ENCODE measurements at places on chromosomes 4 and X. TPM values are rescaled to one million over a fixed set of nuclear protein-coding genes. Genes with fewer than 3 reads are reported as not detected.

The JCHAIN gene
- not detected for total RNA-seq

The GAGE2A gene
- total RNA-seq = not detected

The TMEM35A gene
- total RNA-seq = 8.1 TPM

The GAB1 gene
- total RNA-seq = 8.1 TPM

The ART3 gene
- total RNA-seq = 1.2 TPM

The DUSP21 gene
- total RNA-seq = not detected

The SLC7A11 gene
- 36.9 TPM for total RNA-seq

The GAGE12F gene
- not detected for total RNA-seq

The SH2D1A gene
- total RNA-seq = not detected

The CACNA1F gene
- not detected for total RNA-seq

The FRMD7 gene
- total RNA-seq = not detected

The SOWAHD gene
- not detected for total RNA-seq

The PNMA6A gene
- 2.1 TPM for total RNA-seq

The LDB2 gene
- total RNA-seq = 57.1 TPM

The TMSB15C gene
- total RNA-seq = 3.5 TPM

The INTU gene
- total RNA-seq = 8.1 TPM

The TEX13C gene
- not detected for total RNA-seq

The GJB1 gene
- total RNA-seq = not detected

The PNCK gene
- total RNA-seq = not detected

The MAEA gene
- 80.0 TPM for total RNA-seq

The NAT8L gene
- total RNA-seq = not detected

The ZXDA gene
- 7.6 TPM for total RNA-seq

The ZNF732 gene
- 1.1 TPM for total RNA-seq
